ENCODE measurements at places on chromosomes 5 and 9. TPM values are rescaled to one million over a fixed set of nuclear protein-coding genes. Genes with fewer than 3 reads are reported as not detected.

The SERF1A gene
- 5.4 TPM for total RNA-seq

The EGFLAM gene
- 0.09 TPM for total RNA-seq

The SLC4A9 gene
- total RNA-seq, result not detected

The LCN9 gene
- total RNA-seq, result not detected

The HAVCR1 gene
- total RNA-seq, result 1.0 TPM

The PTGS1 gene
- total RNA-seq, result 2.7 TPM

The ADAMTS6 gene
- 47.0 TPM for total RNA-seq

The PCA3 gene
- total RNA-seq, result under 0.01 TPM

The IGIP gene
- 5.0 TPM for total RNA-seq

The LRRC19 gene
- total RNA-seq, result not detected

The SPATA6L gene
- total RNA-seq, result 2.7 TPM

The SLC36A2 gene
- total RNA-seq, result not detected

The PLAC8L1 gene
- total RNA-seq, result not detected

The CDH10 gene
- total RNA-seq, result not detected

The ZBTB5 gene
- 14.4 TPM for total RNA-seq

The SPINK13 gene
- not detected for total RNA-seq

Measured in dermis blood vessel endothelial cell (primary cell).